ENCODE measurements at places on chromosomes 5 and 9. TPM values are rescaled to one million over a fixed set of nuclear protein-coding genes. Genes with fewer than 3 reads are reported as not detected.

Gene LCP2
- total RNA-seq = 299 TPM

Gene GABRP
- not detected for total RNA-seq

Gene HRCT1
- not detected for total RNA-seq

DNA sequence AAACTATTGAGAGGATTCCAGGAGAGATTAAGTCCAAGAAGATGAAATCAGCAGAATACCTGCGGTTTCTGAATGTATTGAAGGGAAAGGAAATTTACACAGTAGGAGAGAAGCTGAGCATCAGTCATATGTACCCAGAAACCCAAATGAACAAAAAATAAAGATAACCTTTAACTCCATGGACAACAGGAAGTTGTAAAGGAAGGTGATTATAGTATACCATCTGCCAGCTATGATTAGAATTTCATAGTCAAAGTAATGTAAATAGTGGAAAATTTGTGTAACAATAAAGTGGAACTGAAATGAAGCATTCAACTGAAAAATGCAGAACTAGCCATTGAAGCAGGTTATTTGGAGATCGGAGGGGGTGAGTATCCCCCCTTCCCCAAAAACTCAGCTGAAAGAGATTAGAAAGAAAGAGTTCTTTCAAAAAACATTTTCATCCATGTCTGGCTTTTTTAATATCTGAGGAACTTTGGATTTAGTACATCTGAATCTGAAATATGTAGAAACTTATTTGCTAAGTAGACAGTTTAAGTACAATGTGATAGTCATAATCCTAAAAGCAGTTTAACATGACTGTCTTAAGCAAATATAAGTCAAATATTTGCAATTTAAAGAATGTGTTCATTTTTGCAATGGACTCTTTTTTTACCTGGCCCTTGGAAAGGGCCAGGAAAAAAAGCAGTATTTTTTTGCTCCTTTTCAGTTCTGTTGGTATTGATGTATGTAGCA is 58.4 kb downstream of the APC start:
- no peak for DNase-seq

DNA sequence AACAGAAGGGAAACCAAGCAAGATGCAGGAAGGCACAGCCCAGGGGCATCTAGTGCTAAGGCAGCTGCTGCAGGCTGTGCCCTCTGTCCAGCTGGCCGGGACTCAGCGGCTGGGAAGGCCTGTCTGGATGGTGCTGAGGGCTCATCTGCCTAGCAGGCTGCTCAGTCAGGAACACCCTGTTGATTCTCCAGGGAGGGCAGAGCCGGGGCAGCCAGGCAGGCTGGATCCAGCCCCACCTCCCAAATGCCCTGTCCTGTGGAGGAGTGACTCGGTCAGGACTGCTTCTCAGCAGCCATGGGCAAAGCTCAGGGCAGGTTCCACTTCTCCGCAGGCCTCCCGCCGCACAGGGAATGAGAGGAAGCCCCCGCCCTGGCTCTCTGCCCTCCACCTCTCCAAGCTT is 7.8 kb upstream of the LCN9 start:
- DNase-seq = no peak

- DNase-seq = no peak
Observed at GRCh38 chr5:54360089-54360488, 49.7 kb upstream of the ARL15 start.

GRCh38 chr5:8756498-8757084 is 789.3 kb downstream of the SEMA5A start:
- no peak for DNase-seq

GRCh38 chr9:89160806-89161205 is 17.8 kb downstream of the SHC3 start:
- no peak for DNase-seq

Measured in naive thymus-derived CD8-positive, alpha-beta T cell (primary cell).